ENCODE measurements at places on chromosomes 7 and 10.

DNA sequence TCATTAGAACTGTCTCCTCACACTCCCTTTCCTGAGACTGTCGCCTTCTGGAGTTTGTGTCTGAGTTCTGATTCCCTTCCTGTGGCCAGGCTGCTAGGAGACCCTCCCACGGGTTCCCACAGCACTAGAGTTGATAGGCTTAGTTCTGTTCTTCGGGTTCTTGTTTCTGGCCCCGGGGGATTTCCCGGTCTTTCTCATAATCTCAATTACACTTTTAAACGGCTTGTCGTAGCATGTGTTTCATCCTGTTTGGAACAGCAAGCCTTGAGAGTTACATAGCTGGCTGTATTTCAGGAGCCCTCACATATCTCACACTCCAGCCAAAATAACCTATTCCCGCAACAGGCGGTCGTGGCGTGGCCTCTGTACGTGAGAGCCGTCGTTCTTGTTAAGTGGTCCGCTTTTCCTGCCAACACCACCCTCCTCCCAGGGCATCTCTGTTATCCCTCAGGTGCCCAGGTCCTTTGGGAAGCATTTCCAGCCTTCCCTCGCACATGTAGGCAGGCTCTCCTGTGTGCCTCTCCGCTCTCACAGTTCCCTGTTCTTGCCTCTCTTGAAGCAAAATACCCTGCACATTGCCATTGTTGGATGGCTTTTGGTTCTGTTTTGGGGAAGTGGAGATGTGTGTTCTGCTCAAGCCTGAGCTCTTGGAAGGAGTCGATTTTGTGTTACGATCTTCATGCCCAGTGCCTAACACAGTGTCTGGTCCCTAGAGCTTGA is 46.0 kb downstream of the CDC123 start:
- peak; percentile 7 for DNase-seq

DNA sequence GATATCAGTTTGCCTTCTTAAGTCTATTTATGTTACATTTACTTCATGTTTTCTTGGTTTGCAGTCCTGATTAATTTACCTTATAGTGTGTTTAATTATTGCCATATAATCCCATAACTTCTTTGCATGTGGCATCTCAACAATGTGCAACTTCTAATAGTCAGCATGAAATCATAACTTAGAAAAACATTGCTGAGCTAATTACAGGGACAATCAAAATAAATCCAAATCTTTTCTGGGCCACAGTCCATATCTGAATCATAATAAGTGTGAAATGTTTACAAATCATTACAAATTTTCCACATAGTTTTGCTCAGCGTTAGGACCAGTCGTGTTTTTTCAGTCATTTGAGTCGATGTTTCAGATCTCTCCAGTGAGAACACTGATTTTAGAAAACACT is 29.1 kb upstream of the CABCOCO1 start:
- no peak for DNase-seq

- DNase-seq: no peak
Measured at GRCh38 chr10:85642082-85642420, 724.5 kb downstream of the GRID1 start.

DNA sequence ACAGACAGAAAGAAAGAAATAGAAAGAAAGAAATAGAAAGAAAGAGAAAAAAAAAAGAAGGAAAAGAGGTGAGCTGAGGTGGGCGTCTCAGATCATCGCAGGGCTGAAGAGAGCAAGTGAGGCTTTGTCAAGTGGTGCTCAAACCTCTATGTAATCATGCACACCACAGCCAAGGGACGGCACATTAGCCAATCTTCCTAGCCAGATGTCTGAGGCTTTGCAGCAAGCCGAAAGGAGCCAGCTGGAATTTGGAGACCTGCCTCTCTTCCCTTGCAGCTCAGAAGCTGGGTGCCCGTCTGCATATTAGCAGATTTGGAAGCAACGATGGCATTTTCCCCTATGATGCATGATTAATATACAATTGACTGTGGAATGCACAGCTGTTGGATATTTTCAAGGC is 52.5 kb downstream of the ADRA2A start:
- no peak for DNase-seq

GRCh38 chr7:136234040-136234439 is 256.9 kb upstream of the MTPN start:
- DNase-seq: no peak

GRCh38 chr10:70558871-70559810 is 43.4 kb downstream of the PRF1 start:
- peak; percentile 21 for DNase-seq

GRCh38 chr7:70786076-70786475 is 345.9 kb upstream of the GALNT17 start:
- no peak for DNase-seq

DNA sequence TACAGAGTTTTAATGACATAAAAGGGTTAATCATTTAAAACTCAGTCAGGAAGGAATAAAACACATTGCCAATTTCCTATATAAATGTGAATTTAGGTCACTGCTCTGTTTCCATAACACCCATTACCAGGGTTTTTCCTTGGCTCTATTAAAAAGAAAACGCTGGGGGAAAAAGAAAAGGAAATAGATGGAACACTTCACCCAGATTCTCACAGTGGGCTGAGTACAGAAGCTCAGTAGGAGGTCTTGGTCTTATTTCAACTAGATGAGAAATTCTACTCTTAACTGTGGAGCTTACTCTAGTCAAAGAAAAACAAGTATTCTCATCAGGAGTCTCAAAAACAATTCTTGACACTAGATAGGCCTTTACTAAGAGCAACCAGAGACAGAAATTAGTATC is 36.5 kb downstream of the GLUD1 start:
- DNase-seq: no peak

- peak; percentile 28 for DNase-seq
Measured at GRCh38 chr10:75234683-75235374, 928 bp downstream of the COMTD1 start.

DNA sequence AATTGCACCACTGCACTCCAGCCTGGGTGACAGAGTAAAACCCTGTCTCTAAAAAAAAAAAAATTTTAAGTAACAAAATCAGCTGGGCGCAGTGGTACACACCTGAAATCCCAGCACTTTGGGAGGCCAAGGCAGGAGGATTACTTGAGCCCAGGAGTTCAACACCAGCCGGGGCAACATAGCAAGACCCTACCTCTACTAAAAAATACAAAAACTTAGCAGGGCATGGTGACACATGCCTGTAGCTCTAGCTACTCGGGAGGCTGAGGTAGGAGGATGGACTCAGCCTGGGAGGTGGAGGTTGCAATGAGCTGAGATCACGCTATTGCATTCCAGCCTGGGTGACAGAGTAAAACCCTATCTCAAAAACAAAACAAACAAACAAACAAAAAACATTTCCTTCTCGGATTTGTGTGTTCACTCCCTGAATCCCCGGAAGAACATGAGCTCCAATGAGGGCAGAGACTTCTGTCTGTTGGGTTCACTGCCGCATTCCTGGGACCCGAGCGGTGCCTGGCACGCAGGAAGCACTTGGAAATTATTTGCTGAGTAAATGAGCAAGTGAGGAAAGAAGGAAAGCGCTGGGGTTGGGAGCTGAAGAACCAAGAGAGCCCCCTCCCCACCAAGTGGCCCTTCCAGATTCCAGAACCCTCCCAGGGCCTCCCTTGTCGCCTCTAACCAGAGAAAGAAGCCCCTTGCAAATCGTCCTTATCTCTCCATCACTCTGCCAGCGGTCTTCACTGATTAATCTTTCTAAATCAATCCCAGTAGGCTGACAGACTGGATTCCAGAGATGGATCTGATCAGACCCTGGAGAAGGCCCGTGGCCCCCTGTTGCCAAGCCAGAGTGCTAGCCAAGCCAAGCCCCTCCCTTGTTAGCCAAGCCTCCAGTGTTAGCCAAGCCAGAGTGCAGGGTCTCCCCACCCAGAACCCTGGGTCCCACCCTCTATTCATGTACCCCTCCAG is 6.2 kb downstream of the TNRC18 start:
- no peak for DNase-seq

- no peak for DNase-seq
Measured at GRCh38 chr10:123807444-123808035, 84.1 kb downstream of the CPXM2 start.

DNA sequence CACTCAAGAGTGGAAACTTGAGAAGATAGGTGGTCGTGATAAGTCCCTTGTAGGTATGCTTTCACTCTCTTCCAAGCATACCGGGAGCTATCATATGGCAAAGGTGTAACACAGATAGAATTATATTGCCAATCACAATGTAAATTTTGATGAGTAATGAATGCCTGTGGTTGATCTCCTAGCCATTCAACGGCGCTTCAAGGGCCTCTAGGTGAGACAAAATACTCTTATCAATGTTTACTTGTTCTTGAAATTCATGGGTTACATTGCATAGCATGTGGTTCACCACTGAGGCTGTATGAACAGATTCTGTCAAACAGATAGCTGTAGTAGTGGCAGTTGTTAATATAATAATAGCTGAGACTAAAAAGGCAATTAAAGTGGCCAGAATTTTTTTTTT is 82.4 kb downstream of the THSD7A start:
- no peak for DNase-seq

DNA sequence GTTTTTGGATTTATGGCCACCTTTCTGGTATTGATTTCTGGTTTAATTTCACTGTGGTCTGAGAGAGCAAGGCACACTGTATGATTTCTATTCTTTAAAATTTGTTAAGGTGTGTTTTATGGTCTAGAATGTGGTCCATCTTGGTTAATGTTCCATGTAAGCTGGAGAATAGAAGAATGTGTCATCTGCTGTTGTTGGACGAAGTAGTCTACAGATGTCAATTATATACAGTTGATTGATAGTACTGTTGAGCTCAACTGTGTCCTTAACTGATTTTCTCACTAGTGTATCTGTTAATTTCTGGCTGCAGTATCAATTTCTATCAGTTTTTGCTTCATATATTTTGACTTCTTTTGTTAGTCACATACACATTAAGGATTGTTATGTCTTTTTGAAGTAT is 127.1 kb downstream of the MLLT10 start:
- DNase-seq: no peak

- no peak for DNase-seq
Measured at GRCh38 chr7:33072471-33072870, 9.9 kb upstream of the NT5C3A start.

DNA sequence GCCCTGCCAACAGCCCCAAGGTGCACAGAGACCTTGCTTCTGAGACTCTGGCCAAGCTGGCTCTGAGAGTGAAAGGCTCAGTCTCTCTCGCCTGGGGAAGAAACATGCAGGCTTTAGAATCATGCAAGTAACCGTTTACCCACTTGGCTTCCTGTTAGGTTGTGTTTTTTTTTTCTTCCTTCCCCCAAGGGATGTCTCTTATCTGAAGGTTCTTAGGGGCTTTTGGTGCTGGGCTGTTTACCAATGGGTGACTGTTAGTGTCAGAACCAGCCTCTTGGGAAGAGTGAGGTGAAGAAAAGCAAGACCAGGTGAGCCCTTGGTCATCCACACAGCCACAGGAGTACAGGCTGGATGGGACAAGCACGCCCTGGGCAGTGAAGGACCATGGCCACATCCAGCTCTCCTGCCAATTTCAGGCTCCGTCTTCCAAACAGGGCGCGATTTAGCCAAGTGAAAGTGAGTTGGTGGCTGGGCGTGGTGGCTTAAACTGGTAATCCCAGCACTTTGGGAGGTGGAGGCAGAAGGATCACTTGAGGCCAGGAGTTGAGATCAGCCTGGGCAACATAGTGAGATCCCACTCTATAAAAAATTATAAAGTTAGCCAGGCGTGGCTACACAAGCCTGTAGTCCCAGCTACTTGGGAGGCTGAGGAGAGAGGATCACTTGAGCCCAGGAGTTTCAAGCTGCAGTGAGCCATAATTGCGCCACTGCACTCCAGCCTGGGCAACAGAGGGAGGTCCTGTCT is 76.3 kb upstream of the CUX1 start:
- DNase-seq: no peak

DNA sequence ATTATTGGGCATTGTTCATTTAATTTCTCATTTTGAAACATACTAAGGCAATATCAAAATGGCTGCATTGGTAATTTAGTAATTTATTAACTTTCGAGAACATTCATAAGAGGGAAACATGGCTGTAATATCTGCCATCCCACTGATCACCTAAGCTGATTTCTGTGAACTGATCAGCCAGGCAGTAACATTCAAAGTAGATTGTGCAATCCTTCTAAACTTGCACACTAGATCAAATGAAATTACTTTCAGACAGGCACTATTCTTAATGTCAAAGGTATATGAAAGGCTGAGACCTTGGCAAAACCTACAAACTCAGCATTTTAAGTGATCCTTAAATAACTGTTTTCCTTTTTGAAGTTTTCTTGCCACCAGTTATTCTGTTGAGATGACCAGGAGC is 290.7 kb downstream of the CACNA2D1 start:
- no peak for DNase-seq

- no peak for DNase-seq
Measured at GRCh38 chr10:119101366-119102098, 2.4 kb upstream of the DENND10 start.

- DNase-seq: no peak
Measured at GRCh38 chr7:121084748-121085336, 96.3 kb downstream of the CPED1 start.

- no peak for DNase-seq
Measured at GRCh38 chr10:132111121-132111731, 45.5 kb downstream of the JAKMIP3 start.

DNA sequence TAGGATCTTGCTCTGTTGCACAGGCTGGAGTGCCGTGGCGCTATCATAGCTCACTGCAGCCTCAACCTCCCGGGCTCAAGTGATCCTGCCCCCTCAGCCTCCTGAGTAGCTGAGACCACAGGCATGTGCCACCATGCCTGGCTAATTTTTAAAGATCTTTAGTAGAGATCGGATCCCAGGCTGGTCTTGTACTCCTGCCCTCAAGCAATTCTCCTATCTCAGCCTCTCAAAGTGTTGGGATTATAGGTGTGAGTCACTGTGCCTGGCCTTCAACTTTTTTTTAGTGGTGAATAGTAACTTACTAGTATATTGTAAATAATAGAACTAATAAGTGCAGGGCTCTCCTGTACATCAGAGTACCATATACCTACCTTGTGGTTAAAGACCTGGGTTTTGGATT is 52.1 kb upstream of the LMTK2 start:
- DNase-seq: no peak

DNA sequence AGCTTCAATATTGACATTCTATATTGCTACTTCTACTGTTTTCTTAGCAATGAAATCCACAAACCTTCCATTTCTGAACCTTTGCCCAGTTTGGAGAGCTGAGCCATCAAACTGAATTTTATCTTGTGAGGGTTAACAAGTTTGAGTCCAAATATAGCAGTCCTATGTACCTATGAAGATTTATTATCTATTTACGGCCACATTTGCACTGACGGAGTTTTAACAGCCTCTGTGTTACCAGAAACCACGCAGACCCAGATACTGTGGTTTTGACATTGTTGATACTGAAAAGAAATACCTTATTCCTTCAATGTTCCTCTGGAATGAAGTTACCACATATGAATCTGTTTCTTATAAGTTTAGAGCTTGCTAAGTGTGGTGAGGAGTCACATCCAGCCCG is 172.6 kb downstream of the FGFR2 start:
- no peak for DNase-seq

DNA sequence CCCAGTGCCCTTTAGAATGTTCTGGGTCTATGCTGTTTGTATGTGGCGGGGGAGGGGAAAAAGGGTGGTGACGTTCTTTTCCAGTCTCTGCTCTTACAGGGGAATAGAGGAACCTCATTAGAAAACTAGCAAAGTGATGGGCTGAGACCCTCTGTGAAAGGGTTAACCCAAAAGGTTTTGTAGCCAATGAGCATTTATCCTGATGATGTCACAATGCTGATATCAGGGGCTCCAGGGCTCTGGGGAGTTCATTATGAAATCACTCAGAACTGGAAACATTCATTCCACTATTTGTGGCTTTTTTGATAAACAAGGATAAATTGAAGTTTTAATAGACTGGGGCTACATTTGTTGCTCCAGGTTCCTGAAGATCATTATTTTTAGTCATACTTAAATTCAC is 71.7 kb downstream of the ARID5B start:
- no peak for DNase-seq
